ENCODE measurements at places on chromosomes 2 and 18.

DNA sequence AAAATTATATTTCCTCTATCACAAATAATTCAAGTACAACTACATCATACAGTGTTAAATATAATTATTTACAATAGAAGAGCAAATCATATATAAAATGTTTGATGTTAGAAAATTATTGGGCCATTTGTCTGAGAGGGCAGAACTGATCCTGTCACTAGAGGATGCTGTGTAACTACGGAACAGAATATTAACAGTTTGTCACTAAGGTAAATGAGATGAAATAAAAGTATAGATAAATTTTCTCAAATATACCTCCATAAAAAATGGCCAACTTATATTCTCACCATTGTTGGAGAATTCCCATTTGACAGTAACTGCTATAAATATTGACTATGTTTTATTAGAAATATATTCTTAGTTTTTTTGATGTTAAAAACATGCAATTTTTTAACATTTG, 1067.4 kb upstream of the DDX18 start:
- DNase-seq, result no peak

- DNase-seq, result no peak
Observed at GRCh38 chr2:36409335-36409734, 53.8 kb downstream of the CRIM1 start.

- no peak for DNase-seq
Observed at GRCh38 chr2:164567335-164567989, 53.8 kb downstream of the GRB14 start.

DNA sequence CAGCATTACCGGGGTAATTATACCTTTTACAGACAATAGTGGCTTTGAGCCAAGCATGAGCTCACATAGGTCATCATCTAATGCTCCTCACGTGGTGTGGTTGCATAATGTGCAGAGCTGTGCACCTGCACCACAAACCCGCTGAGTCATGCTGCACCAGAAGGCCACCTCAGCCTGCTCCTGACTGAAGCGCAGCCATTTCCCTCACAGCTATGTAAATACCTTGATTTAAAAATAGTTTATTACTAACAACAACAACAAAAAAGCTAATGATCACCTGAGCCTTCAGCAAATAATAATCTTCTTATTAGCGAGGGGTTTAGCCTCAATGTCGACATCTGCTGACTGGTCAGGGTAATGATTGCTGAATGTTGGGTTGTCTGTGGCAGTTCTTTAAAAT, 238.8 kb downstream of the MBD5 start:
- DNase-seq, result no peak

DNA sequence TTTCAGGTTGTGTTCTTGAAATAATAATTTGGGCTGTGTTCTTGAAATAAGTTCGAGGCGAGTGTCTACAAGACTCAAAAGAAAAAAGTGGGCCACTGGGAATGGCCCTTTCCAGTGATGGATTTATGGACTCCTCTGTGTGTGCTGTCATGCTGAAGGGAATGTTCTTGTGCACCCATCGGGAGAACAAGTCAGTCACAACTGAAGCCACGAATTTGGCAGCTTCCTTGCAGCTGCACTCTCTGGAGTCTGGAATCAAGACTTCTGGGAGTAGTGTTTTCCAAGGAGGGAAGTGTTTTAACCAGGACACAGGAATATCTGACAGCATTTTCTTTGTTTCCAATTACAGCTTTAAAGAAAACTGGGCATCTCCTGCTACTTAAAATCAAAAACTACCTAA, 620 bp downstream of the SLC14A1 start:
- no peak for DNase-seq

GRCh38 chr2:190488516-190489233, 45.8 kb downstream of the NEMP2 start:
- no peak for DNase-seq

GRCh38 chr2:127118467-127118866, 11.5 kb upstream of the BIN1 start:
- no peak for DNase-seq

DNA sequence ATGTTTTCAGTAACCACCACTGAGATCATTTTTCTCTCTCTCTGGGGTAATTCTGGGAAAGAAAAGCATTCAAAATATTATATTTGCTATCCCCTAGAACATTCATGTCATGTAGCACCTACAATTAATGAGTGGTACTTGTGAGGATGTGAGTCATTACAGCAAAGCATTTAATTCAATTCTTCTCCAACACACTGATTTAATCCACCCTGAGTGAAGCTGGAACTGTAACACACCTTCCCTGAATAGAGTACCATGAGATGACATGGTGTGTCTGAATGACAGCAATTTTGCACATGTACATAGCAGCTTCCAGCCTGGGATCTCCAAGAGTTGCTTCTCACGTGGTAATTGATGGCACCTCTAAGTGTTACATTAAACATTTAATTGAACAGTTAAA, 207.1 kb upstream of the SLC14A2 start:
- DNase-seq, result peak; percentile 32

DNA sequence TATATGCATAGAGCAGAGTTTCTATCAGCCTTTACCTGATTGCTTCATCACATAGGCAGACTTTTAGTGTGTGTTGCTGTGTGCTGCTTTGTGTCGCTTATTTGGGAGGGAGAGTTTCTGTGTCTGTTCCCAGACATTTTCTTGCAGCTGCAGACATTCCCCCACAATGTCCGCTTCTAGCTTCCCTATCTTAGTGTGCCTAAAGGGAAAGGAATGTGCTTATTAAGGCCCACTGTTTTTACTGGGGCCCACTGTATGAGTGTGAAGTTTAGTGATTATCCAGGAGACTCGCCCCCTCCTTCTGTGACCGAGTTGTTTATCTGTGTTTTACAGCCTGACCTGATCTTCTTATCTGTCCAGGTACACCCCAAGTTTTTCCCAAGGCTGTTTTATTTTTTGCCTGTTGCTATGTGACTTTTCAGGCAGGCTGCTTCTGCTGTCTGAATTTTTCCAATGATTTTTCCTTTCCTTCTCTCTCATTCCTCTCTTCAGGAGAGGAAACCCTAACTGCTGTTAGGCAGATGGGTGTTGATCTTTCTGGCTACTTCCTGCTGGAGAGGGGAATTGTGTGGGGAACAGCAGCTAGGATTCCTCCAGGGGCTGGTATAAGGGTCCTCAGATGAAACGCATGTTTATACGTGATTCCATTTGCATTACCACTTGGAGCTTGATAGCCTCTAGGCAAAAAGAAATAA, 47.6 kb downstream of the STK17B start:
- peak; percentile 49 for DNase-seq

DNA sequence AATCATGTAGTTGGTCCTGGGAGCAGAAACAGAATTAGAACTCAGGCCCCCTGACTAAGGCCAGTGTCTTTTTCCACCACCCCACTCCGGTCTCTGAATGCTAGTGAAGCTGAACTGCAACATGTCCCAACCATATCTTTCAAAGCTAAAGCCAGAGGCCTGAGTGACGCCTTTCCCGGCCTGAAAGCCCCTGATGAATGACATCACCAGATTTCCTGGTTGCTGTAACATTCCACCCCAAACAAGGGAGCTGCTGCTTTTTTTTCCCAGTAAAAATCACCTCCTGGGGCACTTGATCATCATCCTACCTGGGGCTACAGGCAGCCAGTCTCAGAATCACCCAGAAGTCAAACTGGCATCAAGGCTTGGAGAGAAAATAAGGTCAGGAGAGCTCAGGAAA, 162.7 kb downstream of the ARL4C start:
- peak; percentile 6 for DNase-seq

DNA sequence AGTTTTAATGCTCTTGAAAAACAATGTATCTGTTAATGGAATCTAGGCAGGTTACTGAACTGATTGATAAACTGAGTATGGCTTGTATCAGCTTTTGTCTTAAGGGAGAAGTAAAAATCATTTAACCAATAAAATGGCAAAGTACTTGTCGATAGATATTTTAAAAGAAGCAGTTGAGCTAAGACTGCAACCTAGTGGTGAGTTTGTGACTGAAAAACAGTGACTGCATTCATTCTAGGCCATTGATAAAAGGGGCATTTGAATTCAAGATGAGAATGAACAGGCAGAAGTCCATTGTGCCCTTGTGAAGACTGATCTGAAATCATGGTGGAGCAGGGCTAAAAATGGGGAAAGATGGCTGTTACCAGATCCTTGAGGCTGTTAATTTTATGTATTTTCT, 59.4 kb upstream of the MSTN start:
- peak; percentile 13 for DNase-seq

DNA sequence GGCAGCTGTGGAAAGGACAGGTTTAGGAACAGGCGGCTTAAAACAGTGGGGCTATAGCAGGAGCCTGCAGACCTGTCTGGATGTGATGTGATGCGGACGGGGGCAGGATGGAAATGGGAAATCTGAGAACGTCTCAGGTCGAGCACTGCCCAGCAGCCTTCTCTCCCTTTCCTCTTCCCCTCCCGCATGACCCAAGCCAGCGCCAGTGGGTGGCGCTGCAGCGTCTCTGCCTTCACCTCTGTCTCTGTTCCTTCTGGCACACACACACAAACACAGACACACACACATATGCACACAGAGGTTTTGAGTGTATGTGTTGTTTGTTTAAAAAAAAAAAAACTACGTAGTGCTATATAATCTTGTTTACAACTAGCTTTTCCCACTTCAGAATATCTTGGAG, 82.0 kb upstream of the SLC66A3 start:
- DNase-seq, result peak; percentile 40

GRCh38 chr2:49515996-49516782, 361.9 kb upstream of the FSHR start:
- DNase-seq, result no peak

- no peak for DNase-seq
Observed at GRCh38 chr18:9868857-9869714, 16.7 kb upstream of the TXNDC2 start.

GRCh38 chr2:170243118-170243837, 65.3 kb downstream of the MYO3B start:
- DNase-seq, result no peak

GRCh38 chr2:30237966-30238800, 6.8 kb downstream of the LBH start:
- DNase-seq, result peak; percentile 67

- DNase-seq, result peak; percentile 16
Observed at GRCh38 chr2:191952515-191953270, 105.8 kb upstream of the CAVIN2 start.

- DNase-seq, result no peak
Observed at GRCh38 chr2:197939787-197940186, 135.4 kb downstream of the PLCL1 start.

GRCh38 chr2:85911814-85912692, 23.3 kb upstream of the ST3GAL5 start:
- peak; percentile 83 for DNase-seq

DNA sequence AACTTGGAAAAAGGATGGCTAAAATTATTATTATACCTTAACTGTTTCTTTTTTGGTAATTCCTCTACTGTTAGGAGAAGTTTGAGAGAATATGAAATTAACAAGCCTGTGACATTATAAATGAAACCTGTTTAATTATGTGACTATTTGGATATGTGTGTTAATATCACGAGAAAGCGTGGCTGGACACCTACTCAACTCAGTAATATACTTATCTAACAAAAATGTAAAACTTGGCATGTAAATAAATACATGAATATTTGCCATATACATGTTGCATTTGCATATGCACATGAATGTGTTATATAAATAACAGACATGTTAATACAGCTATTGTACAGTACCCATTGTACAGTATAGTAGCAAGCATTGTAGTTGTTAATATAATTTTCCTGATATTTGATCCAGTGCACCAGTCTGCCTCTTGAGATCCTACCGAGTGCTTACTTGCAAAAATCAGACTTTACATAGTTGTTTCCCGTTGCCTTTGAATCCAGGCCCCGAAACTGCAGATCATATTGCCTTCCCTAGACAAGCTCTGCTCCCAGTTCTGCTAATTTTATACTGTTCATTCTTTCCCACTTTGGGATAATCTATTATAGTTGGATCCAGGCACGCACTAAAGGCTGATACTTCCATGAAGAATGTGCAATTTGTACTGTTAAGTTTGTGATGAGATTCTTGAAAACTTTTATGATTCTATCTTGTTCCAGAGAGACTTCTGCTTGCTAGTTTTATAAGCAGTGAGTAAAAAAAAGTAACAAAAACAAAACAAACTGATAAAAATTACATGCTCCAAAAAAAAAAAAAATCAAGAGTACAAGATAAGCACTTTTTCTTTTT, 395.6 kb downstream of the ARHGAP15 start:
- DNase-seq, result peak; percentile 73

GRCh38 chr18:59575995-59576394, 121.2 kb downstream of the CCBE1 start:
- DNase-seq, result no peak

DNA sequence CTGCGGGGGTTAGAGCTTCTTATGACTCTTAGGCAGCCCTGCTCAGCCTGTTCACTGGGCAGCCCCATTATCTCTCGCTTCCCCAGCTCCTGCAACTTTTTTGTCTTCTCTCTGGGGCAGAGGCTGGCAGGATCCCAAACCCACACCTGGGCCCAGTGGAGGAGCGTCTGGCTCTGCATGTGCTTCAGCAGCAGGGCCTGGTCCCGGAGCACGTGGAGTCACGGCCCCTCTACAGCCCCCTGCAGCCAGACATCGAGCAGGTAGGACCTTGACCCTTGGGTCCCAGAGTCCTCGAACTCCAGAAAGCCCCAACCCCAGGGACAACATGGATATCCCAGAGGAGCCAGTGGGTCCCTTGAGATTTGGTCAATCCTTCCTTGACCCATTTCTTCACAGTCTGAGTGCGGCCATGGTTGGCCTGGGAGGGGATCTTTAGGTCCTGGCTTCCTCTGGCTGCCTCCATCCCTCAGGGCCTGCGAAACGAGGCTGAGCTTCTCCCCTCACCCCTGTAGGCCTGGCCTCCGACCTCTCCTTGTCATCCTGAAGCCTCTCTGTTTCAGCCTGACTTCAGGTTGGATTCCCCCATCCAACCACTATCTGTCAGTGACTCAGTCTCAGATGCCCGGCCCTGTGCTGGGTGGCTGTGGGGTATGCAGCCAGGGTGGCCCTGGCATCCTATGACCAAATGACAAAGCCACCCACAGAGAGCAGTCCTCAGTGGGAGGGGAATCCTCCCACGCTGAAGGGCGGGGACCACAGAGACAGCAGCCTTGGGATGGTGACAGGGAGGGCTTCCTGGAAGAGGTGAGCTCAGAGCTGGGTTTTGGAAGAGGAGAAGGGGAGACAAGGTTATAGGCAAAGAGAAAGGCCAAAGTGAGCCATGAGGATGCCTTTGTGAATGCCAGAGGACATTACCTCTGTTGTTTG, 214.2 kb downstream of the DYSF start:
- no peak for DNase-seq

DNA sequence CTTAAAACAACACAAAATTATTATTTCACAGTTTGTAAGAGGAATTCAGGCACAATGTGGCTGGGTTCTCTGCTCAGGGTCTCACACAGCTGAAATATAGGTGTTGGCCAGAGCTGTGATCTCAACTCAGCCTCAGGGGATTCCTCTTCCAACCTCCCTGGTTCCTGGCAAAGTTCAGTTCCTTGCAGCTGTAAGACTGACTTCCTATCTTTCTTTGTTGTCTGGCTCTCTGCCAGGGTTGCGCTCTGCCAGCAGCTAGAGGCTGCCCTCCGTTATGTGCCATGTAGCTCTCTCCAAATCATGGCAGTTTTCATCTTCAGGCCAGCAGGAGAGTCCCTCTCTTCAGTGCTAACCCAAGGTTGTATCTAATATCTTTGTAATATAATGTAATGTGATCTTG, 272.5 kb upstream of the KCNJ3 start:
- no peak for DNase-seq
